ENCODE measurements at places on chromosomes 13 and 19.

DNA sequence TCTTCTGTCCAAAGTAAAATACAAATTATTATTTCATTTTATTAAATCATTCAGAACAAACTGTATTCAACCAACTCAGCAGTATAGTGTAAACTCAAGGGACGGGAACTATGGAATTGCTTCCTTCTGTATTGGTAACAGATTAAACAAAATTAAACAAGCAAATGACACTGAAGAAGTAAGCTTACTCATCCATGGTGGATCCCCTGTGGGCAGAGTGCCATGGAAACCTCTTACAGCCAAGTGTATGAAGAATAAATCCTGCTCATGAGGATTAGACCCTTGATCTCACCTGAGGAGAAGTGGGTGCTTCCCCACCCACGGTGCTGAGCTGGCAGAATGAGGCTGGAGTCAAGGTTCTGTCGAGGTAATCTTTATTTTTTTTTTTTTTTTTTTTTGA is 18.0 kb upstream of the RFXAP start:
- no peak for DNase-seq

DNA sequence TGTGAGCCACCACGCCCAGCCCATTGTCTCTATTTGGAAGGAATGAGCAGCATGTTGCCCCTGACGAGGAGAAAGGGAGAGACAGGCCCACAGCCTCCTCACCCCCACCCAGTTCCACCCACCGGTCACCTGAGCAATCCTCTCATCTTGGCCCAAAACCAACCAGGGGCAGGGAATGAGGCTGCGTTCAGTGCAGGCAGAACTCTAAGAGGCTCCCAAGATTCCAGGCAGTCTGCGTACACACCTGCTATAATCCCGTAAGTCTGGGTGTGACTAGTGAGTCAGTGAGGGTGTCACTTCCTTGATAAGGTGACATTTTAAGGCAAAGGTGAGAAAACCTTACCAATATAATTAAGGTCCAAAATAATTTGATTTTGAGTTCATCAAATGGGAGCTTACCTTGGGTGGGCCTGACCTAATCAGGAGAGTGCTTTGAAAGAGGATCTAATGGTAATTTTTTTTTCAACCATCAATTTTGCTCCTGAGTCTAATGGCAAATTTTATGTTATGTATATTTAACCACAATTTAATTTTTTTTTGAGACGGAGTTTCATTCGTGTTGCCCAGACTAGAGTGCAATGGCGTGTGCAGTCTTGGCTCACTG is 26.9 kb upstream of the KLF2 start:
- DNase-seq = no peak

DNA sequence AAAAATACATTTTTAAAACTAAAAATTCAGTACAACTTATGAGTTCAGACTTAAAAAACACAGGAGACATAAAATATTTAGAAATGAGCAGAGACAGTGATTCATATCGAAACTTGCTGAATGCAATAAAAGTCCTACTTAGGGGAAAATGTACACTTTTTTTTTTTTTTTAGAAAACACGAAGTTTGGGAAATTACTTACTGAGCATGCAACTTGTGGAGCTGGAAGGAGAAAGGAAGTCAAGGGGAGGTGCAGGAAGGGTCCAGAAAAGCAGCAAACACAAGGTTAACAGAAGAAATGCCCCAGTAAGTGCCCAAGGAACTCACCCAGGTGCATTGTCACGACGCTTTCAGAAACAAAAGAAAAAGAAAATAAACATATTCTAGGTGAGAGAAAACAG is 18.6 kb upstream of the LAIR1 start:
- no peak for DNase-seq

- DNase-seq = no peak
Measured at GRCh38 chr13:45362939-45363338, 22.0 kb upstream of the TPT1 start.

DNA sequence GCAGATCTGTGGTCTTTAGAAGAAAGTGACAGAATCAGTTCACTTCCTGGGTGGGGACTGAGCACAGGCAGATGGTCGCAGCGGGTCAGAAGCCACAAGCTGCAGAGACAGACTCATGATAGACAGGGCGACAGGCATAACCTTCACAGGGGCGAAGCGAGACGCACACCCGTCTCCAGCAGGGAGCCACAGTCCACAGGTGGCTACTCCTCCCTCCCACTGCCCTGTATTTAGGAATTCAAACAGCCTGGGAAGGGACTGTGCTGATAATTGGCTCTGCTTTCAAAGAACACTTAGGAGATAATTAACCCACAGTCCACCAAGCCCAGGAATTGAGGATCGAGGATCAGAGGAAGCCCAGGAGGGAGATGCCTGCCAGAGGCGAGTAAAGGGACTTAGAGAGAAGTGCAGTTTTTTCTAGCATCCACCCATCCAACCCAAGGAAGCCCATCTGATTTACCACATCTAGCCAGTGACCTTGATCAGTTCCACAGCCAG is 23.2 kb downstream of the RFX2 start:
- no peak for DNase-seq

DNA sequence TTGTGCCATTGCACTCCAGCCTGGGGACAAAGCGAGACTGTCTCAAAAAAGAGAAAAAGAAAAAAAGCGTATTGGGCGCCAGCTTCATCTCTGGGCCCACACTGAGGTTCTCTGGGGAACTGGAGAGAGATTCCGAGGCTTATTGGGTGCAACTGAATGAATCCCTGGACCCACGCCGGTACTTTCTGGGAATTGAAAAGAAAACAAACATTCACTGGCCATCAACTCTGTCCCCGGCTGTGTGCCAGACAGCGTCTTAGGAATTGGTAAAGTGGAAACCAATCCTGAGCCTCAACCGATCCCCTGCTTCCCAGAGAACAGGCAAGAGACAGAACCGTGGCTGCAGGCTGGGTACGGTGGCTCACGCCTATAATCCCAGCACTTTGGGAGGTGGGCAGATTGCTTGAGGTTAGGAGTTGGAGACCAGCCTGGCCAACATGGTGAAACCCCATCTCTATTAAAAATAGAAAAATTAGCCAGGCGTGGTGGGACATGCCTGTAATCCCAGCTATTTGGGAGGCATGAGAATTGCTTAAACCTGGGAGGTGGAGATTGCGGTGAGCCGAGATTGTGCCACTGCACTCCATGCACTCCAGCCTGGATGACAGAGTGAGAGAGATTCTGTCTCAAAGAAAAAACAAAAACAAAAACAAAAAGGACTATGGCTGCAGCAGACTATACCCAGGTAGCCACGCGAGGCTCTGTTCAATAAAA is 8.6 kb downstream of the ANO8 start:
- no peak for DNase-seq

DNA sequence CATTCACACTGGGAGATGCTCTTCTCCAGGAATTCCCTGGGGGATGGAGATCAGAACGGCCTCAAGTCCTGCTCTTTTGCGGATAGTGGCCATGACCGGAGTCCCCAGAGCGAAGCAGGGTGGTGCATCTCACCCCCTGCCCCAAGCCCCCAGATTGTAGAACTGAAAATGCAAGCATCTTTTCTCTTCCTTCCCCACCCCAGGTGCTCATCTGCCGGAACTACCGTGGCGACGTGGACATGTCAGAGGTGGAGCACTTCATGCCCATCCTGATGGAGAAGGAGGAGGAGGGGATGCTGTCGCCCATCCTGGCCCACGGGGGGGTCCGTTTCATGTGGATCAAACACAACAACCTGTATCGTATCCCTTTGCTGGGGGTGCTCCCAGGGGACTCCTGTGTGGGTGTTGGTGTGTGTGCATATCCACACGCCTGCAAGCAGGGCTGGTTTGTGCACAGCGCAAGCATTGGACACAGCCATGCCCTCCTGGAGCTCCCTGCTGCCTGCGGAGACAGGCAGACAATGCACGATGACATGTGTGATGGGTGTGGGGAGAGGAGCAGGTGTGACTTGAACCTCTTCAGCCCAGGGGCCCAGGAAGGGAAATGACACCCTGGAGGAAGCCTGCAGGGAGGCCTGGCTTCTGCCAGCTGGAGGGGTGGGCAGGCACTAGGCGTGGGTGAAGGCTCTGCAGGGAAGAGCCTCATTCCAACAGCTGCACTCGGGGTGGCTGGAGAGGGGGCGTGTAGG is 5.7 kb downstream of the AP1M1 start:
- no peak for DNase-seq

DNA sequence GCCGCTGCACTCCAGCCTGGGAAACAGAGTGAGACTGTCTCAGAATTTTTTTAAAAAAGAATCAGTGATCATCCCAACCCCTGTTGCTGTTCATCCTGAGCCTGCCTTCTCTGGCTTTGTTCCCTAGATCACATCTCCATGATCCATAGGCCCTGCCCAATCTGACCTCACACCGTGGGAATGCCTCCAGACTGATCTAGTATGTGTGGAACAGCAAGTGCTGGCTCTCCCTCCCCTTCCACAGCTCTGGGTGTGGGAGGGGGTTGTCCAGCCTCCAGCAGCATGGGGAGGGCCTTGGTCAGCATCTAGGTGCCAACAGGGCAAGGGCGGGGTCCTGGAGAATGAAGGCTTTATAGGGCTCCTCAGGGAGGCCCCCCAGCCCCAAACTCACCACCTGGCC is at the start of gene KLK2:
Gene KLK2, plus strand, starts transcription at position 384 of the 400 bp plus-strand sequence. CDS start 35 bp downstream, outside the sequence.
- no peak for DNase-seq

- DNase-seq = peak; percentile 97
Measured at GRCh38 chr19:52140032-52140710, 433 bp upstream of the ZNF616 start.

Measured in T follicular helper cell (primary cell).